ENCODE measurements at places on chromosomes 6 and 20.

DNA sequence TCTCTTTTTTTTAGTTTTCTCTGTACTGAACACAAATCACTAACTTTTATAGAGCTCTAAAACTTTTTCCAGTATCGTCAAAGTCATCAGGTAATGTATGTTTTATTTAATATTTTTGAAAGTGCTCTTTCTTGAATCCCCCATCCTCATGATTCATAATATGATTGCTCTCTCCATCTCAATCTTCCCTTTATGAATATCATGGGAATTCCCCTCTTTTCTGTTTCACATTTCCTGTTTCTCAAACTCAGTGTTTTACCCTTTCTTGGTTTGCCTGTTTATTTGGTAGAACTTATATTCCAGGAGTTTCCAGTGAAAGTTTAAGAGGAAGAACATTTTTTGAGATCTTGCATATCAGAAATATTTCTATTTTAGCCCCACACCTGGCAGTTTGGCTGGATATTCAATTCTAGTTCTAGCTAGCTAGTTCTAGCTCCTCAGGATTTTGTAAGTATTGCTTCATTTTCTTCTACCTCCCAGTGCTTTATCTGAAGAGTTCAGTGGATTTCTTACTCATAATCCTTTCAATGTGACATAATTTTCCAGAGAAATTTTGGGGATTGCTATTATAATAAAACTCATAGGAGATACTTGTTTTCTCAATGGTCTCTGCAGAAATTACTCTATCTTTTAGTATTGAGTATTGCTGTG lies 6.1 kb upstream of the C6orf58 start:
- no peak for DNase-seq

GRCh38 chr20:47934761-47935160 lies 149.5 kb upstream of the SULF2 start:
- no peak for DNase-seq

GRCh38 chr6:168238159-168238909 lies 81.2 kb downstream of the DACT2 start:
- DNase-seq = no peak

GRCh38 chr6:143141442-143141841 lies 80.8 kb downstream of the AIG1 start:
- peak; percentile 94 for DNase-seq

GRCh38 chr6:147287869-147288271 lies 83.7 kb downstream of the STXBP5 start:
- DNase-seq = peak; percentile 75

- no peak for DNase-seq
Observed at GRCh38 chr6:79438030-79438429, 99.2 kb downstream of the LCA5 start.

GRCh38 chr20:1368448-1369199 lies 24.2 kb downstream of the FKBP1A start:
- DNase-seq = peak; percentile 79

GRCh38 chr6:116666869-116667268 lies 1.7 kb downstream of the ZUP1 start:
- DNase-seq = no peak

GRCh38 chr6:158911746-158912480 lies 88.1 kb downstream of the RSPH3 start:
- no peak for DNase-seq

All from EH (cell line).